ENCODE measurements at places on chromosomes 7 and 10. TPM values are rescaled to one million over a fixed set of nuclear protein-coding genes. Genes with fewer than 3 reads are reported as not detected.

Gene SPDYE9
- not detected for total RNA-seq

Gene PTF1A
- not detected for total RNA-seq

Gene TMEM273
- total RNA-seq: 86.0 TPM

Gene GIMAP2
- total RNA-seq: 39.2 TPM

Gene FXYD4
- not detected for total RNA-seq

Gene METTL27
- total RNA-seq: not detected

Gene CPEB3
- 4.8 TPM for total RNA-seq

Gene NANOS1
- 0.56 TPM for total RNA-seq

Gene TCAF1
- total RNA-seq: 13.5 TPM

Gene COL26A1
- total RNA-seq: not detected

Gene ERVW-1
- not detected for total RNA-seq

Gene NUTM2E
- total RNA-seq: not detected

Gene SPDYE11
- total RNA-seq: not detected

Gene NKX6-2
- not detected for total RNA-seq

Gene OR6V1
- not detected for total RNA-seq

DNA sequence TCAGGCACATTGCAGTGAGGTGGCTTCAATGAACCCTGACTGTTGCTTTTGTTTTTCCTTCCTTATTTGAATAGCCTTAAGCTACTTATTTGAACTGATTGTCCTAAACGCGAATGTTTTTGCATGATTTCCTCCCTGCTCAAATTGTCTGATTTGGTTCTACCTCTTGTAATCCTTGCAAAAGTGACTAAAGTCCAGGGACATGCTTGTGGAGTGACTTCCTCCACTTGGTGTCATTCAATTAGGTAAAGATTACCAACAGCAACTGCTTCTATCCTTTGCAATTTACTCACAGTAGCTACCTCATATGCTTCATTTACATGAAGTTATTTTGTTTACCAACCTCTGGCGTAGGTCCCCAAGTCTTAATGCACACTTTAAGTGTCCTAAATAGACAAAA lies 295.9 kb upstream of the TMEM229A start:
- no peak for DNase-seq

- DNase-seq: no peak
Measured at GRCh38 chr10:26384600-26384999, 53.5 kb upstream of the APBB1IP start.

- no peak for DNase-seq
Measured at GRCh38 chr10:119409906-119410305, 132.6 kb downstream of the RGS10 start.

GRCh38 chr10:125024497-125025234 lies 82.7 kb downstream of the ZRANB1 start:
- no peak for DNase-seq

- DNase-seq: peak; percentile 51
Measured at GRCh38 chr7:918441-919113, 35.9 kb downstream of the ADAP1 start.

- DNase-seq: no peak
Measured at GRCh38 chr7:43481902-43482678, 100.8 kb upstream of the STK17A start.

DNA sequence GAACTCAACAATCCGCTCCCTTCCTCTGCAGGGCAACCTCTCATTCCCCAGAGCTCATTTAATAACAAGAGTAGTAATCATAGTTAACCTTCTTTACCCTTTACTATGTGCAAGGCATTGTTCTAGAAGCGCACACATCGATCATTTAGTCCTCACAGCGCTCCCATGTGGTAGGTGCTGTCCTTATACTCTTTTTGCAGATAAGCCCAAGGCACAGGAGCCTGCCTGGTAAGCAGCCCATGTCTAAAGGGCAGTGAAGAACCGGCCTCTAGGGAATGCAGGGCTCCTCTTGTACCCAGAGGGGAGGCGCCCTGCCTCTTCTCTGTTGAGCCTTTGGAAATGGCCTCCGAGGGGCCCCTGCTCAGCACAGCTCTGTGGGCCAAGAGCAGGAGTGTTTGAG lies 14.3 kb downstream of the CHST3 start:
- DNase-seq: no peak

- peak; percentile 65 for DNase-seq
Measured at GRCh38 chr10:132654708-132655661, 117.4 kb downstream of the INPP5A start.

- no peak for DNase-seq
Measured at GRCh38 chr10:70954381-70955176, 66.2 kb upstream of the PCBD1 start.

- DNase-seq: no peak
Measured at GRCh38 chr7:134995239-134996096, 9.2 kb downstream of the AGBL3 start.

DNA sequence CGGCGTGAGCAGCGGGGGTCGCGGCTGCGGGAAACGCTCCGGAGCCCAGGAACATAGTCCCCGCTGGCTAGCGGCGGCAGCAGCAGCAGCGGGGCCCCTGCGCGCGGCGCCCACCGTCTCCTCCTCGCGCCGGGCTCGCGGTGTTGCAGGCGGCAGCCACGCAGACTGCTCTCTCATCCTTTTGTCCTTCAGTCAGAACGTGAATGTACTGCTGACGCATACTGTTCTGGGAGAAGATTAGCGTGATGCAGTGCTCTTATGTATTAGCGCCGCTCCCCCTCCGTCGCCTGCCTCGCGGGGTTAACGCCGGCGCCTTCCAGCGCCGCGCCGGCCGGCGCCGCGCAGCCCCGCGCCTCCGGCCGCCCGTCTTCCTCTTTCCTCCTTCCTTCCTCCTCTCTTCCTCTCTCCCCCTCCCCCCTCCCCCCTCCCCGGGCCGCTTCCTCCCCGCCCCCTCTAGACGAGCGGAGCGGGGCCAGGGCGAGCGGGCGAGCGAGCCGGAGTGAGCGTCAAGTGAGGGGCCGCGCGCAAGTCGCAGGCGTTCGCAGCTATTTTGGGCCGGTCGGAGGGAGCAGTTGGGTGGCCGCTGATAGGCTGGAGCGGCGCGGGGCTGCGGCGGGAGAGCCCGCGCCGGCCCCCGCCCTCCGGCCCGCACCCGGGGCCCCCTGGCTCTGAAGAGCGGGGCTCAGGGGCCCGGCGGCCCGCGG lies 816 bp upstream of the LRRC4 start:
- DNase-seq: peak; percentile 71

GRCh38 chr7:128351296-128352152 lies 7.8 kb upstream of the RBM28 start:
- no peak for DNase-seq

- no peak for DNase-seq
Measured at GRCh38 chr7:13945670-13946069, 43.8 kb downstream of the ETV1 start.

DNA sequence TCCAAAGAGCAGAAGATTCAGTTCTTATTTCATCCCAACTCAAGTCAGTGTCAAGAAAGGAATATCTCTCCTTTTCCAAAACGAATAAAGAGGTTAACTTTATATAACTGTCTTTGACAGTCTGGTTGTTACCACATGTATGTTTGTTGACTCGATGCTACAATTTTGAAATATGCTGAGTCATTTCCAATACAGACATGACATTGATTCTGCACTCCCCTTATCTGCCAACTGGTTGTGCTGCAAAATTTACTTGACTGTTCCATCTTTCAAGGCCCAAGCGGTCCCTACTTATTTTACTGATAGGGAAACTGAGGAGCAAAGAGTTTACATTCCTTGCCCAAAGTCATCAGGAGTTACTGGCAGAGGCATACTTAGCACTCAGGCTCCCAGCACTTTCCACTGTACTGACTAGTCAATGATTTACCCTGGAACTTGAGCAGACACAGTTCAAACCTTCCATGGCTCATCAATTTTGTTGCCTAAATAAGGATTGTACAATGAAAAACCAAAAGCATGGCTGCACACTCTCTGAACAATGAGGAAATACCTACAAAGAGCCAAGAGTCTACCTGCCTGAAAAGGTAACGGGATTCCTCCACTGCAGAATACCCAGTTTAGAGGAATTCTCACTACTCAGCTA lies 52.8 kb downstream of the ABLIM1 start:
- DNase-seq: no peak

GRCh38 chr10:3748484-3748883 lies 36.5 kb downstream of the KLF6 start:
- no peak for DNase-seq

GRCh38 chr7:76296743-76297740 lies 5.4 kb upstream of the HSPB1 start:
- DNase-seq: no peak

GRCh38 chr10:51972733-51973346 lies 273.4 kb upstream of the CSTF2T start:
- DNase-seq: no peak

DNA sequence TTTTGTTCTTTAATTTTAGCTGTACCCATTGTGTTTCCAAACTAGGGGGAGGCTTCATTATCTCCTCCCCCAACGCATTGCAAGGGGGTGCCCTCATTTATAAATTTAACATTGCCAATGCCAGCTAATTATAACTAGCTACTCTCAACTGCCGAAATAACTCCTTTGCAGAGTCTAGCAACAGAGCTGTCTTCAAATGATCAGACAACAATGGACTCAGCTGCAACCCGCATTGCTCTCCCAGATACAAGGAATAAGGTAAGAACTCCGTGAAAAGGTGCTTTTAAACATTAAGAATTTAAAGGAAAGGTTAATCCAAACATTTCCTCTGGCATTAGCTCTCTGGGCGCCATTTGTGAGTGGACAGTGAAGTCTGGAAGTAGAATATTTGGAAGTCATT lies 116.2 kb downstream of the GFRA1 start:
- DNase-seq: no peak

GRCh38 chr10:133062085-133062484 lies 25.6 kb upstream of the ADGRA1 start:
- DNase-seq: no peak

DNA sequence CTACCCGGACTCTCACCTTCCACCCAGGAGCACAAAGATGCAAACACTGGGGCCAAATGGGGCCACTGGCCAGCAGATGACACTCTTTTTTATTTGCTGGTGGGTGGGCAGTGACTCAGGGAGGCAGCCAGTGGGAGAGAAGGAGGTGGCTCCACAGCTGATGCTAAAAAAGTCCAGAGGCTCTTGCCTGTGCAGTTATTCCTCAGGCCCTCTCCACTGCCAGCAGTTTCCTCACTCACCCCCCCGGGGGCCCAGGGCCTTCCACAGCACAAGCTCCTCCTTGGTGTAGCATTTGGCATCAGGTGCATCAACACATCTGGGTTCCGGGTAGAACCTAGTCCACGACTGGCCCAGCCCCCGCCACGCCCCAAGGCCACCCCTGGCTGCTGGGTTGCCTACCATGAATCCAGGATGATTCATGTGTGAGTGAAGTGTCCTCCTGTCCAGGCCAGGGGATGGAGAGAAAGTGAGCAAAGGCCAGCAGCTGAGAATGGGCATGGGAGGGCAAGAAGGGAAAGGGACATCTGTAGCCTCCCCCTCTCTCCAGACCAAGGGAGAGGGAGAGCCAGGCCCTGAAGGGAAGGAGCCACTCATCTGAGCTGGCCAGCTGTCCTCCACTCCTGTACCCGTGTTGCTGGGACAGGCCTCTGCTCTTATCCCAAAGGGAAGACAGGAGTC lies 1.7 kb upstream of the KCNH2 start:
- no peak for DNase-seq

DNA sequence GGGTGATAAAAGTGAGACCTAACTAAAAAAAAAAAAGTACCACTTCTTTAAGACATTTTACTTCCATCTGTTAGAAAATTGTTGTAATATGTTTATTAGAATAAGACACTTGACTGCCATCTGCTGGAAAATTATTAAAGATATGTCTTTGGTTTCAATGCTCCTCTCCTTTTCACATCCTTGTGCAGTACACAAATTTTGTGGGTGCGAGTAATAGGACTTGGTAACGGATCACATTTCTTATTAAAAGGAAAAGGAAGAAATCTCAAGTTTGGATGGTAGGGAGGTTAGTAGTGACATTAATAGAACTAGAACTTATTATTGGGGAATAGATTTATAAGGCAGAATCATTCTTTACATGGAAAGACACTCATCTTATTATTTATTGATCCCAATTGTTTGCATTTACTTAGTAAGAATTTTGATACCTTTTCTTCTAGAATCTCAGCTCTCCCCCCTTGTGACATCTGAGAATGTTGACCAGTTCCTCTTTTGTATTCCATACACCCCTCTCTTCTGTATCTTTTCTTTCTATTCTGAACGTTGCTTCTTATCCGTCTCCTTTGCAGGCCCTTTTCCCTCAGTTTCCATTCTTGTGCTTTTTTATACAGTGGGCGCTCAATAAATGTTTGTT lies 43.0 kb upstream of the RPA3 start:
- no peak for DNase-seq

GRCh38 chr10:8315619-8316021 lies 261.1 kb downstream of the GATA3 start:
- no peak for DNase-seq

- DNase-seq: no peak
Measured at GRCh38 chr10:58647376-58648112, 134.9 kb downstream of the BICC1 start.

- no peak for DNase-seq
Measured at GRCh38 chr7:101163279-101164070, 1.9 kb downstream of the VGF start.

DNA sequence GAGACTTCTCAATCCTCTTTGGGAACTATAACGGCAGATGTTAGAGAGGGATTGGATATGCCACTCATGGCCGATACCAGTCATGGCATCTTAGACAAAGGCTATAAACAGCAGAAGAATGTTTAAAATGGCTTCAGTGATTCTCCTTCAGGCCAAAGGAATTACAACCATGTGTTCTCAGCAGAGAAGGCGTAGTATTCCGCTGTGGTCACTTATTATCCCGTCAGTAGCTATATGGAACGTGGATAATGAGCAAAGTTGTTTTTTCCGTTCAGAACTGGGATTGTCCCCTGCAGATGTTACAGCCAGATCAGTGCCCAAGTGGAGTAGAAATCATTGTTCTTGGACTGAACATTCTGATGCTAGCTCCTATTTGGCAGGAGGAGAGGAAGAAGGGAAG lies 43.1 kb downstream of the TEX36 start:
- DNase-seq: no peak

DNA sequence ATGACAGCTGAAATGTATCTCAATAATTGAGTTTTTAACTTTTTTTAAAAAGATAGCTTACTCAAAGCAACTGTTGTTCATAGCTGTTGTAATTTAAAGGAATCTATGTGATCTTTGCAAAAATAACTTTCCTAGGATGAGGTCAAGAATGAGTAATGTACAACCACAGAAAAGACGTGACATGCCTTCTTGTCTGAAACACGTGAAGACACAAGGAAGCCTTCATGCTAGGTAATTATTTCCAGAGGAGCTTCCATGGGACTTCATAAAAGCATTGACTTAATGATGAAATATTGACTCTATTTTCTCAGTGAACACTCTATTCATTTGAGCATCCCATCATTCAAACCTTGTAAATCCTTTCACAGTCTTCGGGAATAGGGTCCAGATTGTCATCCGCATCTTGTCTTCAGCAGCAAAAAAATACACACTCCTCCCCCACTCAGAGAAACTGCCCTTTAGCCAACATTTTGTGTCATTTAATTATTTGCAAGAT lies 528.0 kb downstream of the NRG3 start:
- no peak for DNase-seq

- DNase-seq: no peak
Measured at GRCh38 chr10:80454513-80455460, 677 bp downstream of the TSPAN14 start.

DNA sequence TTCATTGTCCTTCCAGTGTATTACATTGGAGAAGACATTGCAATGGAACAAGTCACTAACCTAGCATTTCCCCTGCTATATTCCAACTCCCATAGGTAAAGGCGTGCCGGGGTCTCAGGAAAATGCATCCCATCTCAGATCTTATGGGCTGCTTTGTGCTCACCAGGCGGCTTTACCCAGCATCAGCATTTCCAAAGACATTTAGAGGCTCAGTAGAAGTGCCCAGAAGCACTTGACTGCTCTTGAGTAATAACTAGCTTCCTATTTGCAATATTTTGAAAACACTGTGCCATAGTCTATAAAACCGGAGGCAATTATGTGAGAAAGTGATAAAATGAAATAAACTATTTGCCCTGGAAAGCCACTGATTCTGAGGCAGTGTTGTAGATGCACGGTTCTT lies 415.0 kb upstream of the NPVF start:
- no peak for DNase-seq
